ENCODE measurements at places on chromosomes 16 and 17.

DNA sequence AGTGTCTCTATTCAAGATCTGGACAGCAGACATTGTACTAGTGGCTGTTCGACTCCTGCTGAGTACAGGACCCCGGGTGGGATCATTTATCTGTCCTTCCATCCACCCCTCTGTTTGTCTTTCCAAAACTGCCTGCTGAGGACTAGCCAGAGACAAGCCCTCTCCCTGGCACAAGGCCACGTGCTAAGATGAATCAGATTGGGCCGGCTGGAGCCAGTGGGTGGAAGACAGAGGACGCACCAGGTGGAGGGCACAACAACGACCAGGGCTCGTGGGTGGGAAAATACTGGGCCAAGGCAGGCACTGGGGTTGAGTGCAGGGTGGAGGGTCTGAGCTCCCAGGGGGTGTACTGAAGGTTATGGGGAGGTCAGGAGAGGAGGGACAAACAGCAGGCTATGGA is 1.4 kb upstream of the CA7 start:
- DNase-seq: no peak

- no peak for DNase-seq
Measured at GRCh38 chr17:57107498-57108101, 22.6 kb downstream of the AKAP1 start.

GRCh38 chr16:57694725-57695679 is at the start of gene DRC7:
Gene DRC7, plus strand, starts transcription at chr16:57694806. Its CDS starts 3,144 bp downstream, at chr16:57697950.
- peak; percentile 10 for DNase-seq

DNA sequence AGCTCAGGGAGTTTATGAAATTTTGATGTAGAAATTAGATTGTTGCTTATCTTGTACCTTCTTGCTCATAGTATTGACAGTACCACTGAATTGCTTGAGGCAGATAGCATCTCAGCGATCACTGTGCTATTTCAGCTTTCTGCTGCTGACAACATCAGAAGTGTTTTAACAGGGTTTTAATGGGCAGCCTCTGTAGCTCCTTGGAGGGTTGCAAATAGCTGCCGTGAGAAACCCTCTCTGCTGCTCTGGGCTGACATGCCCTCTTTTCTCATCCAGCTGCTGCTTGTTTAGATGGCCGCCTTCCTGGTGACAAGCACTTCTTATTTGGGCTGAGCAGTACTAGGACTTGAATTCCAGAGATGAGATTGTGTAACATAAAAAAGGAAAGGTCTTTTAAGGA is 180.2 kb upstream of the TBX2 start:
- no peak for DNase-seq
